CD4-positive, alpha-beta T cell (primary cell): ENCODE measurements at places on chromosomes 11 and 22.

DNA sequence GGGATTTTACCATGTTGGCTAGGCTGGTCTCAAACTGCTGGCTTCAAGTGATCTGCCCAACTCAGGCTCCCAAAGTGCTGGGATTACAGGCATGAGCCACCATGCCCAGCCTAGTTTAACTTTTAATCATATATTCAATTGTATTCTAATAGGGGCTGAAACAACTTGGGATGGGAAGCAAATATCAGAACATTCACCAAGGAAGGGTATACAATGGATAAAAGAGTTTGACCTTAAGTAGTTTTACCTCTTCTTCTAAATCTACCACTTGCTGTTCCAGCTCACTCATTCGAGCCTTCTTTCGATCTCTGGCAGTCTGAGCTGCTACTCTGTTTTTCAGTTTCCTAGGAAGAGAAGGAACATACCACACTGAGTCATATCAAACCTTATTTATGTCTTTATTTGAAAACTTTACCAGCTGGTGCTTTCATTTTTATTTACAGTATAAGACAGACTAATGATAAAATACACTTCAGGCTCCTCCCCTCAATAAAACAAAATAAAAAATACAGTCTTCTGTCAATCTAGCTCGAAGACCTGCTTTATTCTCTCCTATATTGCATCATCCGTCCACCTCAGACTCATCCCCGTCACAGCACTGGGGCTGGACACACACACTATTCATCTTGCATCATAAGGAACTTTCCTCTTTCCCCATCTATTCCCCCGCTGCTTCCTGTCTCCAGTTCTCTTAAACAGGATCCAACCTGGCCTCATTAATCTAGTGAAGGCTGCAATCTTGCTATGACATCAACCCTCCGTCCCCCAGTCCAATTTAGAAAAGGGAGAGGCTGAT is 1.4 kb downstream of the XBP1 start:
- H3K36me3 ChIP-seq: peaks cover 44% of the 10 kb centered on the region
- H3K27me3 ChIP-seq: no peaks in the 10 kb centered on the region
- peak overlapping the region; percentile 93 for H3K27ac ChIP-seq
- no peak for DNase-seq
- H3K4me3 ChIP-seq: peak overlapping the region; percentile 99

DNA sequence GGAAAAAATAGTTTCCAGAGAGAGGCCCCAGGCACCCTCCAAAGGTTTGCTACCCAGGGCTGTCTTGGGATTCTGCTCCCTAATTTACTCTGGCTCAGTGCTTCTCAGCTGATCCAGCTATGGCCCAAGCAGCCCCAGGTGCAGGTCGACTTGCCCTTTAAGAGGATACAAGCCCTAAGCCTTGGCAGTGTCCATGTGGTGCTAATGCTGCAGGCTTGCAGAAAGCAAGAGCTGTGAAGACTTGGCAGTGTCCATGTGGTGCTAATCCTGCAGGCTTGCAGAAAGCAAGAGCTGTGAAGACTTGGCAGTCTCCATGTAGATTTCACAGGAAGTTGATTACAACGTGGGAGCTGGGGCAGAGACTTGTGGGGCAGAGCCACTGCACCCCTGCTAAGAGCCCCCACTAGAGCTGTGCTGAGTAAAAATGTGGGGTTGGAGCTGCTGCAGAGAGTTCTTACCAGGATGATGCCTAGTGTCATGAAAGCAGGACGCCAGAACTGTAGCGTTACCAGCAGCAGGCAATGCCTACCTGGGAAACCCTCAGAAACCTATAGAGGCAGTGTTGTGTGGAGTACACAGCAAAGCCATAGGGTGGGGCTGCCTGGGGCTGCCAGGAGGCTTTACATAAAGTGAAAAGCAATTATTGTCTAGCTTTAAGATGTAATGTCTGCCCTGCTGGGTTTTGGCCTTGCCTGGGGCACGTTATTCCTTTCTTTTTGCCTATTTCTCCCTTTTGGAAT is 16.1 kb upstream of the OR52K1 start:
- H3K27ac ChIP-seq: no peak overlapping the region
- no peaks in the 10 kb centered on the region for H3K27me3 ChIP-seq
- no peak overlapping the region for H3K4me3 ChIP-seq
- H3K4me1 ChIP-seq: no peaks in the 10 kb centered on the region

GRCh38 chr22:49866646-49867045 is 13.0 kb downstream of the ZBED4 start:
- DNase-seq: no peak
- no peaks in the 10 kb centered on the region for H3K27me3 ChIP-seq
- H3K27ac ChIP-seq: no peak overlapping the region

GRCh38 chr11:103601225-103601846 is 435.1 kb upstream of the DDI1 start:
- no peaks in the 10 kb centered on the region for H3K36me3 ChIP-seq
- no peaks in the 10 kb centered on the region for H3K4me1 ChIP-seq
- H3K27me3 ChIP-seq: no peaks in the 10 kb centered on the region
- H3K4me3 ChIP-seq: no peak overlapping the region

- H3K4me3 ChIP-seq: no peak overlapping the region
- no peak overlapping the region for H3K27ac ChIP-seq
- H3K27me3 ChIP-seq: no peaks in the 10 kb centered on the region
- H3K36me3 ChIP-seq: no peaks in the 10 kb centered on the region
- H3K4me1 ChIP-seq: no peaks in the 10 kb centered on the region
- DNase-seq: no peak
These were observed 16.7 kb upstream of the PRSS23 start for GRCh38 chr11:86783661-86784060.

- H3K4me1 ChIP-seq: no peaks in the 10 kb centered on the region
- no peak overlapping the region for H3K4me3 ChIP-seq
- no peaks in the 10 kb centered on the region for H3K36me3 ChIP-seq
These were observed 27.5 kb downstream of the KCNA4 start for GRCh38 chr11:29989174-29989970.

DNA sequence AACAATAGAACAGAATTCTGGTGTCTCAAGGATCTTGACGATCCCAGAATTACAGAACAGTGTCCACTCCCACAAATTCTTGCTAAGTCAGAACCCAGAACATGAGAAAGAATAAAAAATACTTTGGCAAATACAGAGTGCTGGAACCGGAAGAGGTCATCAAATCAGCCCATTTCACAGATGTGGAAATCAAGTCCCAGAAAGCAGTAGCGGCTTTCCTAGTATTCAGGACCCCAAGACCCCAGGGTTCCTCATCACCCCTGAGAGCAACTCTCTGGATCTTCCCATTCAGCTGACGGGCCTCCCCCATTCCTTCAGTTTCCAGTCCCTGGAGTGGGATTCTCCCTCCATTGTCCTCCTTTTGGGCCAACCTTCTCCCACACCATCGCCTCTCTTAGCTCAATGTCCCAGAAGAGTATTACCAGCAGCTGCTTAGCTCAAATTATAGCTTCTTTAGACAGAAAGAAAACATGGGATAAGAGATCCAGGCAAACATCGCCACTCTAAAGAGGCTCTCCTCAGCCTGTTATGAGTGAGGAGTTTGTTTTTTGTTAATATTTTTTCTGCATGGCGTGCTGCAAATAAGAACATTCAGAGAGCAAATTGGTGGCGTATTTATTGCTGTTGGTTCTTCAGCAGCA is 268.3 kb downstream of the MN1 start:
- no peak overlapping the region for H3K27ac ChIP-seq
- no peaks in the 10 kb centered on the region for H3K36me3 ChIP-seq
- no peak overlapping the region for H3K4me3 ChIP-seq
- DNase-seq: no peak

DNA sequence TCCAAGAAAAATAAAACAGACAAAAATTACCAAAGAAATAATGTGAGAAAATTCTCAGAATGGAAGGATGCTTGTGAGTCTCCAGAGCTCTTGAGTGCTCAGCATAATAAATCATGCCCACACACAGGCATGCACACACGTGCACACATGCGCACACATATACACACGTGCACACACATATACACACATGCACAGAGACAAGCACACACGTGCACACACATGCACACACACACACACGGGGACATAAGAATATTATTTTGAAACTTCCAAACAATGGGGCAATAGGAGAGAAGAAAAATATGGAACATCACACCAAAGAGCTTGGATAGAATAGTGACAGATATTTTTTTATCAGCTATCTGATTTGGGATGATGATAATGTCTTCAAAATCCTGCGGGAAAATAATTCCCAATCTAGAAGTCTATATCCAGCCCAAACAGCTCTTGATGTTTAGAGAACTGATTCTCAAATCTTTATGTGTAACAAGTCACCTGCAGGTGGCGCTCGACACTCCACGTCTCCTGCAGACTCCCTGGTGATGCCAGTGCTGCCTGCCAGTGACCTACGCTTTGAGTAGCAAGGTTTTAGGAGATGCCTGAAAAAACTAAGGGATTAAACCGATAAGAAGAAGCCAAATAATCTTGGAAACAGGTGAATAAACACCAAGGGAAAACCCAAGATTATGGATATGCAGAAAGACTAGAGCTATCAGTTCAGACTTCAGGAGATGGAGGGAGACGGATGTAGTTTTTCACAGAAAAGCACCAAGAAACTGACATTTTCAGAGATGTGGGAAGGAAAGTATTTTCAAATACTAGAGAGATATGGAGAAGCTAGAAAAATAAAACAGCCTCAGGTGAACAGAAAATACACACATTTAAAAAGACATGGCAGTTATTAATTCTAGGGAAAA is 743.6 kb downstream of the ETS1 start:
- no peaks in the 10 kb centered on the region for H3K27me3 ChIP-seq
- no peak overlapping the region for H3K4me3 ChIP-seq
- DNase-seq: peak; percentile 57
- no peaks in the 10 kb centered on the region for H3K4me1 ChIP-seq
- H3K36me3 ChIP-seq: no peaks in the 10 kb centered on the region
- no peak overlapping the region for H3K27ac ChIP-seq

GRCh38 chr11:103649401-103649895 is 387.0 kb upstream of the DDI1 start:
- H3K27ac ChIP-seq: no peak overlapping the region
- no peaks in the 10 kb centered on the region for H3K4me1 ChIP-seq
- DNase-seq: no peak
- H3K27me3 ChIP-seq: no peaks in the 10 kb centered on the region
- H3K4me3 ChIP-seq: no peak overlapping the region

- no peaks in the 10 kb centered on the region for H3K4me1 ChIP-seq
- no peak overlapping the region for H3K27ac ChIP-seq
- peaks cover 79% of the 10 kb centered on the region for H3K36me3 ChIP-seq
- H3K27me3 ChIP-seq: no peaks in the 10 kb centered on the region
- H3K4me3 ChIP-seq: no peak overlapping the region
- DNase-seq: no peak
These were observed 22.2 kb downstream of the MCM5 start for GRCh38 chr22:35422145-35422544.

- no peaks in the 10 kb centered on the region for H3K4me1 ChIP-seq
- no peaks in the 10 kb centered on the region for H3K36me3 ChIP-seq
- H3K4me3 ChIP-seq: no peak overlapping the region
- DNase-seq: no peak
- H3K27ac ChIP-seq: no peak overlapping the region
- H3K27me3 ChIP-seq: no peaks in the 10 kb centered on the region
These were observed 252.0 kb downstream of the CTTN start for GRCh38 chr11:70650075-70650909.

- H3K27me3 ChIP-seq: no peaks in the 10 kb centered on the region
- no peak overlapping the region for H3K27ac ChIP-seq
- peaks cover 34% of the 10 kb centered on the region for H3K36me3 ChIP-seq
- H3K4me1 ChIP-seq: peaks cover 28% of the 10 kb centered on the region
- peak overlapping the region; percentile 63 for H3K4me3 ChIP-seq
These were observed 552 bp downstream of the RIN1 start for GRCh38 chr11:66335531-66336233.

- H3K4me3 ChIP-seq: no peak overlapping the region
- no peaks in the 10 kb centered on the region for H3K27me3 ChIP-seq
- no peaks in the 10 kb centered on the region for H3K4me1 ChIP-seq
- H3K27ac ChIP-seq: no peak overlapping the region
These were observed 817.0 kb downstream of the NTM start for GRCh38 chr11:132187386-132187785.

DNA sequence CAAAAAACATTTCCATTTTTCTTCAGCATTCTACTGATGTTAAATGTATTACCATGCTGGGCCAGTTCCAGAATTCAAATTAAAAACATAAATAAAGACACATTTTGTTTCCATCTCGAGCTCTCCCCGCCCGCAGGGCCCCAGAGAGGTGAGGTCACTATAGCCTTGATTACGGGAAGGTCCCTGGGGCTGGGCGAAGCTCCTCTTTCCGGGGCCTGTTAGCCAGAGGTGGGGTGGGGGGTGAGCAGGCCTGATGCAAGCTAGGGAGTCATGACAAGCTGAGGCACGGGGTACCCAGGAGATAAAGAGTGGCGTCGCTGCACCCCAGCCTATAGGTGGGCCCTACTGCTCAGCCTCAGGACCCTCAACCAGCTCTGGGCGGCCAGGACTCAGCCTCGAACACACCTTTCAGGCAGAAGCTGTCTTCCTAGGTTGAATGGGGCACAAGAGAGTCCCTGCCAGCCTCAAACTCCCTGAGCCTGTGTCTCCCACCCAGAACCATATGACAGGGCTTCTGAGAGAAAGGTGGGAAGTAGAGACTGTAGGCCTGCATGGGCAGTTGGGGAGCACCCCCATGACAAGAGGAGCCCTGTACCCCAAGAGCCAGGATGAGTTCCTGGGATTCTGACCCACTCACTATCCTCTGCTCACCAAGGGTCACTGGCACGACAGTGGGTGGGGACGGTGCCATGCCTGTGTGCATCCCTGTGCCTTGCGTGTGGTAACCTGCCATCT is 34.8 kb downstream of the KCNQ1OT1 start:
- no peak overlapping the region for H3K27ac ChIP-seq
- H3K4me1 ChIP-seq: no peaks in the 10 kb centered on the region
- H3K27me3 ChIP-seq: no peaks in the 10 kb centered on the region
- DNase-seq: no peak
- no peak overlapping the region for H3K4me3 ChIP-seq

- peak; percentile 57 for DNase-seq
- H3K36me3 ChIP-seq: no peaks in the 10 kb centered on the region
- H3K4me3 ChIP-seq: peak overlapping the region; percentile 63
These were observed 1.9 kb upstream of the ADM start for GRCh38 chr11:10302744-10303557.

GRCh38 chr22:37262346-37262745 is 18.3 kb upstream of the RAC2 start:
- no peak overlapping the region for H3K27ac ChIP-seq
- peaks cover 33% of the 10 kb centered on the region for H3K4me1 ChIP-seq
- H3K4me3 ChIP-seq: no peak overlapping the region
- no peak for DNase-seq
